Activated CD8-positive, alpha-beta memory T cell treated with anti-CD3 and anti-CD28 coated beads for 36 hours (primary cell): ENCODE measurements at places on chromosomes 5 and 9. TPM values are rescaled to one million over a fixed set of nuclear protein-coding genes. Genes with fewer than 3 reads are reported as not detected.

The PCDHB8 gene
- total RNA-seq: not detected

The ATG12 gene
- total RNA-seq: 34.2 TPM

The TAF1L gene
- not detected for total RNA-seq

The FAM221B gene
- not detected for total RNA-seq

The GRAMD2B gene
- total RNA-seq: 9.3 TPM

The NEURL1B gene
- total RNA-seq: not detected
